Stimulated activated CD8-positive, alpha-beta memory T cell treated with anti-CD3 and anti-CD28 coated beads, Interleukin-2, amount 100 ng/mL, for 1 hour (primary cell): ENCODE measurements at places on chromosomes 2 and 18.

DNA sequence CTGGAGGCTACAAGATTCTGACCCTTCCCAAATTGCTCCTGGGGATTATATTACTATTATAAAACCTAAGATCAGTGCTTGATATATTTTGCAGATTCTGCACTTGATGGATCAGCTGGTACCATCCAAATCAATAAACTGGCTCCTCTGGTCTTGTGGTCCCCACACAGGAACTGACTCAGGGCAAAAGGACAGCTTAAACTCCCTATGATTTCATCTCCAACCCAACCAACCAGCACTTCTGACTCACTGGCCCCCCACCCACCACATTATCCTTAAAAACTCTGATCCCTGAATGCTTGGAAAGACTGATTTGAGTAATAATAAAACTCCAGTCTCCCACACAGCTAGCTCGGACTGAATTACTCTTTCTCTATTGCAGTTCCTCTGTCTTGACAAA is 82.1 kb downstream of the TMEM163 start:
- DNase-seq: no peak

DNA sequence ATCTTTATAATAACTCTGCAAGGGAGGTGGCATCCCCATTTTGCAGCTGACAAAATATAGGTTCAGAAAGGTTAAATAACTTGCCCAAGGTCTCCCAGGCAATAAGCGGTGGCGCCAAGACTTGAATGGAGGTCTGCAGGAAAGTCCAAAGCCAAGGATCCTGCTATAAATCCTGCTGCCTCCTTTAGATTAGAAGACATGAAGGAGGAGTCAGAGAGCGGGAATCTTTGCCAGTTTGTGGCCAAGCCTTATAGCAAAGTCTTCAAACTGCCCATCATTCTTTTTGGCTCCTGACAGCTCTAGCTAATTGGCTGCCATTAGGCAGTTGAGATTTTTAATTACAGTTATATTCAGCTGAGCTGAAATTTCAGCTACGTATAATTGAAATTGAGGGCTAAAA is 114.3 kb downstream of the C1D start:
- DNase-seq: no peak

DNA sequence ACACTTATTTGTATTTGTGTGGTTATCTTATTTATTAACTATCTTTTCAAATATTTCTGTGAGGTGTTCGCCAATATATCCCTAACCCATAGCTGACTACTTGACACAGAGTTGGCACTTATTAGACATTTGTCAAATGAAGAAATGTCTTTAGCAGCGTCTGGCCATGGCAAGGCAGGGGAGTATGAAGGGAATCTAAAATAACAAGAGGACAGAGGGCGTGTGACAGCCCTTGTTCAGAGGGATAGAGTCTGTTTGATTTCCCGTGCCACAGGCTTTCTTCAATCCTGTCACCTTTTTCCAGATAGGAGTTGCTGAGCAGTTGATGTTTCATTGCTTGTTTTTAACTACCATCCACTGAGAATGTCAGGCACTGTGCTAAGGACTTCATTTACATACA is 53.6 kb upstream of the SLC39A10 start:
- no peak for DNase-seq

DNA sequence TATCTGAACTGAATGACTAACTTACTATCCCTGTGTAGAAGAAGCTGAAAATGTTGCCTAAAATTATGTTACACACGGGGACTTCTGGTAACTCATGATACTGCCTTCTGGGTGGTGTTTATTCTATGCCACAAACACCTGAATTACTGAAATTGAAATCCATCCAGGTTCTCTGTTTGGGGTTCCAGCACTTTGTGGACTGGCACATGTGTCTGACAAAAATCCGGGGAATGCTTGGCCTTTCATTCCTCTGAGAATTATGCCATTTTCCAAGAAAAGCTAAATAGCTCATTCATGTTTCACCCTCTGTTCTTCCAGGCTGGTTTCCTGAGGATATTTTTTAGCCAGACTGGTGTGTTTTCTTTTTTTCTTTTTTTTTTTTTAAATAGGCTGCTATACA is 59.5 kb upstream of the POU3F3 start:
- DNase-seq: no peak

DNA sequence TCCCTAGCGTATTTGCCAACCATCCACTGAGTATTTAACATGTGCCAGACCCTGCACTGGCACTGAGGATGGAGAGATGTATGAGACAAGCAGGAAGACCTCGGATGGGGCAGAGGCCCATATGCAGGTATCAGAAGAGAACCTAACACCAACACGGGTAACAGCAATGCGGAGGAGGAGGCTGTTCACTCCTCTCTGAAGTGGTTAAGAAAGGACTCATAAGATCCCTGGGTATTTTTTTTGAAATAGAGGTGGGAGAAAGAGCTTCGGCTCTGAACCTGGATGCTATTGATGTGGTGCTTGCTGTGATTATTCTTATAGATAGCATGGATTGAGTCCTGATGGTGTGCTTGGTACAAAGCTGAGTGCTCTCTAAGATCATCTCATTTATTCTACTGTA is 418.3 kb downstream of the LPIN1 start:
- DNase-seq: no peak

DNA sequence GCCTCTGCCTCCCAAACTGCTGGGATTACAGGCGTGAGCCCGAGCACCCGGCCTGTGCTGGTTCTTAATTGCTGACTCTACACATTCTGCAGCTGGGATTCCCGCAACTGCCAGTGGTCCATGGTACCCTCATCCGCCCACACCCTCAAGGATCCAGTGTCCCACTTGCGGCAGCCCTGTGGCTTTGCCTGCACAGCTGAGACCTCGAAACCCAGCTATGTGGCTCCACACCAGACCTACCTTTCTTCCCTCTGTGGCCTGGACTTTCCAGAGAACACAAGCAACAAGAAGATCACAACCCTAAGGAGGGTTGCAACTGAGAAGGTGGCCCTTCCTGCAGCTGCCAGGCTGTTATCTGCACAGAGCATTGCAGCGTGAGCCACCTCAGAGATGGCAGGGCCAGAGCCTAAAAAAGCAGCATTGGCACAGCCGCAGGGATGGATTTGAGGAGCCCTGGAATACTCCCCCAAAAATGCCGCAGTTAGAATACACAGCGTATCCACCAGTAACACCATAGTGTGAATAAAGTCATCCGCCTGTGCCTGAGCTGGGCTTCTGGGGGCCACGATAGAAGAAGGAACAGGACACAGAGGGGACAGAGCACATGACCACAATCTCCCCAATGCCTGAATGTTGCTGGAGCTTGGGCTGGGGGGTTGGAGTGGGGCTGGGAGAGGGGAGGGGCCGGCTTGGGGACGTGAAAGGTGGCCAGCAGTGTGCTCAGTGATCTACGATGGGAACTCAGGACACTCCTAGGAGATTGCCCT is 1.9 kb downstream of the GPR55 start:
- no peak for DNase-seq

- no peak for DNase-seq
These were observed 12.2 kb upstream of the GNAL start for GRCh38 chr18:11676867-11677266.

GRCh38 chr2:216606551-216607276 is 26.5 kb upstream of the IGFBP2 start:
- DNase-seq: no peak

GRCh38 chr2:112644933-112645309 is 818 bp upstream of the SLC20A1 start:
- DNase-seq: no peak

- DNase-seq: no peak
These were observed 680 bp downstream of the TTN start for GRCh38 chr2:178806543-178806942.

DNA sequence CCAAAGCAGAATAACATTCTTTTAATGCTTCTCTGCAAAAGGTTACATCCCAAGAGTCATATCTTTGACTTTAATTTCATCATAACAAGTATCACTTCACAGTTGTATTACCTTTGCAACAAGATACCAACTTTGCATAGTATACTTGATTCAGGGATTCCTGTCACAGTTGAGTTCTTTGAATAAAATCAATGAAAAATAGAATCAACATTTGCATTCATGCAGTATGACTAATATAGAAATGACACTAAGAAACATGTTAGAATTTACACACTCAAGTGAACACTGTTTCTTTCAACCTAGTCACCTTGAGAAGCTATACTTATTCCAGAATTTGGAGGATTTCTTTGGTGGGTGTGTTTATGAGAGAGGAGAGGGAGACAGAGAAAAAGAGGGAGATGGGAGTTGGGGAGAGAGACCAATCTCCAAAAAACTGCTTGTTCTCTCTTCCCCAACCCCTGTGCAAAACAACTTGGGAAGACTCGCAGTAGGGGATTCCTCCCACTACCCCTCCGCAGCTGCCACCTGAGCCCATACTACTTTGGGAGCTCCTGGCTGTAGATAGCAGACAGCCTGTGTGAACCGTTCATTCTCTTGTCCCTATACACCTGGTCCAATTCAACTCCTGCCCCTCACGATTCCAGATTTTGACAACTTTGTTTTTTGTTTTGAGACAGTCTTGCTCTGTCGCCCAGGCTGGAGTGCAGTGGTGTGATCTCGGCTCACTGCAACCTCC is 57.7 kb downstream of the PELI1 start:
- DNase-seq: no peak

DNA sequence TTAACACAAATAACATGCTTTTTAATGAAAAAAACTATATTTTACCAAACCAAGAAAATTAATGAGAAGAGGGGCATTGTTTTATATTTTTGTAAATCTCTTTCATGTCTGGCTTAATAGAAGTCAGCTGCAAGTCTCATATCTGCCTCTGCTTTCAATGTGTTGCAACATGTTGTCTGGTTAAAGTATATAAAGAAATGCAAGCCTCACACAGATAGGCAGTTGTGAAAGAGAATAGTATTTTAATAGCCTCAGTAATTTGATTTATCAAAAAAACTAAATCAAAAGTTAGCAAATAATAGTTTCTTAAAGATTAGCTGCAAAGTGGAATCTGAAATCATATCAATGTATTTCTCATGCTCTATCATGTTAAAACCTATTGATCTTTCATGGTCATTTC is 52.9 kb upstream of the NCOA1 start:
- no peak for DNase-seq

- no peak for DNase-seq
These were observed 93.1 kb downstream of the LRP1B start for GRCh38 chr2:142037744-142038143.

DNA sequence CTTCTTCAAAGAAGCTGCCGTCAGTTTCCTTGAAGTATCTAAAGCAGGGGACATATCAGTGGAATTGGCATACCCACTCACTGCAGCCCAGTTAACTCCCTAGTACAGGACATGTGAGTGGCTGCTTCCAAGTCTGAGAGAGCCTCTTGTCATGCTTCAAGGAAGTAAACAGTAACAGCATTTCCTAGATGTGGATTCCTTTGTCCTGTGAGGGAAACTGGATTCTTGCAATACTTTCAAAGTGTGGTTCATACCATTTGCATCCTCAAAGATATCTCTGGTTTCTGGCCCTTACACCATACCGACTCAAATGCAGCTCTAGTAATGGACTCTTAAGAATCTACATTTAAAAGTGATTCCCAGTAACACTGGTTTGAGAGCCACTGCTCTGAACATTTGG is 87.2 kb downstream of the ESCO1 start:
- no peak for DNase-seq

DNA sequence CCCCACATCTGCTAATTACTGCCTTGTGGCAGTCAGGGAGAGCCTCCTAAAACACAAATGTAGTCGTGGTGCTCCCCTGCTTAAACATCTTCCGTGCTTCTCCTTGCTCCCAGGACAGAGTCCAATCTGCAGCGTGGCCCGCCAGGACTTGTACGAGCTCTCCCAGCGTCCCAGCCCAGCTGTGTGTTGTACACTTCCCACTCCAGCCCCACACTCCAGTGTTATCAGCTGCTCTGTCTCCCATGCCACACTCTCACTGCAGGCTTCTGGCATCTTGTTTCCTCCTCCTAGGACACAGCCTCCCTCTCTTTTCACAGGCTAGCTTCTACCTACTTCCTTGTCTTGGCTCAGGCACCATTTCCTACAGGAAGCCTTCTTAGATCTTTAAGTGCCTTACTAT is 199.4 kb downstream of the ALPK2 start:
- DNase-seq: no peak

DNA sequence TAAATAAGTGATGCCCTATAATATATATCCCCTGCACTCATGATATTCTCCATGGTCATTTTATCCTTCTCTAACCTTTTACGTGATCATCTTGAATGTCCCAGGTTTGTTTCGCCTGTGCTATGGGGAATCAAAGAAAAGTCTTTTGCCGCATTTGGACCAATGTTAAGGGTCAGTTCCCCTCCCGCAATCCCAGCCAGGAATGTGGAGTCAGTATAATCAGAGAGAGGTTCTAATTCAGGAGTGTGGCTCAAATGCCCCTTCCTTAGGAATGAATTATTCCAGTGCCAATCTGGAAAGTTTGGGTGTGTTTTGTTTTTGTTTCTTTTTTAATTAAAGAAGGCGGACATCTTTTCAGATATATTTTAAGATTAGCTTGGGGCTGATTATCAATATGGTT is 41.8 kb downstream of the PMS1 start:
- no peak for DNase-seq

- no peak for DNase-seq
These were observed 212.6 kb upstream of the SP5 start for GRCh38 chr2:170502361-170503130.

DNA sequence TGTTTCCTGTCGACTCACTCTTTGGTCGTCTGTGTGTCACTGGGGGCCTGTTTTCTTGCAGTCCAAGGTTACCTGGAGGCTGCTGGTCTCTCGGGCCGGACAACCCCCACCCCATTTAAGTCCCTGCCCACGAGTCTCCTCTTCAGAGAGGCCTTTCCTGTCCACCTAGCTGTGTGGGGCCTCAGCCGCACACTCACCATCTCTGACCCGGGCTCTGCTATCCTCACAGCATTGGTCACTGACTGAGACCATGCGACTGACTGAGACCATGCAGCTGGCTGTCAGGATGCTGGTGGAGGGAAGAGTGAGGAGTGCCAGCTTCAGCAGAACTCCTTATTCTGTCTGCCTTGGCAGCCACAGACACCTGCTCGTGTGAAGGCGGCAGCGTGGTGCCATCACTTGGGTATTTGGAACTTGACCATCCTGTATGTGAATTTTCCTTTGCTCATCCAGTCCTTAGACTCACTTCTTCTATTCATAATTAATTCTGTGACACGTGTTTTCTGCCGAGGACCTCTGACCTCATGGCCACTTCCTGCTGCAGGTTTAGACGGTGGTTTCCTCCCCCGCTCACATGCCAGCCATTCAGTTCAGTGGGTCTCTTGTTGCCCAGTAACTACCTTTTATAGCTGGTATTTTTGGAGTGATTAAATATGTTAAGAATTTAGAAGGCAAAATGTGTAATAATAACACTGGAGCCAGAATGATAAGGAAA is 47.5 kb upstream of the ASB1 start:
- DNase-seq: no peak

- DNase-seq: no peak
These were observed 8.5 kb downstream of the PROC start for GRCh38 chr2:127426501-127427354.
